ENCODE measurements at places on chromosomes 4 and X.

- DNase-seq, result no peak
Measured at GRCh38 chrX:67892401-67892800, 348.6 kb downstream of the AR start.

DNA sequence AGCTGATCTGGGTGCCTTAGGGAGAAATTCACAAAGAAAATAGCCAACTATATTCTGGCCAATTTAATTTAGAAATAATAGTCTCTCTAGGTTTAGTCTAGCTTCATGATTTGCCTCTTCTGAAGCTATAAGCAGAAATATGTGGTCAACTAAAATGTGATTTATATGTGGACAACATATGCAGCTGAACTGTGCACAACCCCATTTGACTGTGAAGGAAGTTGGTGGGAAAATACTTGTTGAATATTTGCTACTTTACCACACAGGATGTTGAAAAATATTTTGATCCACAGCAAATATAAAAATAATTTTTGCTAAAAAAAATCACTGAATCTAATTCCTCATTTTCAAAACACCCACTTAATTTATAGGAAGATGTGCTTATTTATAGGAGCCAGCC lies 15.7 kb upstream of the RNF128 start:
- DNase-seq, result no peak

DNA sequence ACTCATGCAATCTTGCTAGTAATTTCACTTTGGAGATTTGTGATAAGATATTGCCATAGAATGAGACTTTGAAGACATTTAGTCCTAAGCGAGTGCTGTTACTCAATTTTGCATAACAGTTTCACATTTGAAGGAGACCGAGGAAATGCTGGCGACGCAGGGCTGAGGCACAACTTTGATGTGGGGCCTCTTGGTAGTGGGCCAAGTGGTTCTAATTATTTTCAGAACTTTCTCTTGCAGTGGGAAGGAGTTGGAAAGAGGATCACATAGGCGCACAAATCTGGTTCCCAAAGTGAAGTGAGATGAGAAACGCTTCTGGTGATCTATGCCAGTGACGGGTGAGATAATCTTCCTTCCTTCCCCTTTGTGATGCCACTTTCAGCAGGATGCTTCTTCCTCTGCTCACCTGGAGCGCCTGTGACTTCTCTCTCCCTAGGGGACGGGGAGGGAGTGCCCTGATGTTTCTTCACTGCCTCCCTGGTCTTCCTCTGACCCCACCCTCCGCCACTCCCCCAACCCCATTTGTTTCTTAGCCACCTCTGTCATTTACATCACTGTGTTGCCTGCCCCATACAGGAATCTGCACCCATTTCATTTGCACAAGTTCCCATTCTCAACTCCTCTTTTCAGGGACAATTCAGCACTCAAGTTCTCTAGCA lies 138.9 kb upstream of the MID1 start:
- no peak for DNase-seq

DNA sequence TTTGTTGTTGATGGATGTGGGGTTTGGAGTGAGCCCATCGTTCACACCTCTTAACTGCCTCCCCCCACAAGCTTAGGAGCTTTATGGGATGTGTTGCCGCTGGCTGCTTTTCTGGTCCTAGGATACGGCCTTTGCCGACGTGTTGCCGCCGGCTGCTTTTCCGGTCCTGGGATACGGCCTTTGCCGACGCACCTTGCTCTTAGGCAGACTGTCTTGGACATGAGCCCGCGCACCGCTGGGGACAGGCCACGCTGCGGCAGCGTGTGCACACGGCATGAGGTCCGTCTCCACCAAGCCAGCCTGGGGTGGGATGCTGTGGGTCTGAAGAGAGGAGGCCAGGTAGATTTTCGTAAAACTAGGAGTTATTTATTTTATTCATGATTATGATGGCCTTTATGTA lies 14.2 kb downstream of the RGS12 start:
- DNase-seq, result no peak

DNA sequence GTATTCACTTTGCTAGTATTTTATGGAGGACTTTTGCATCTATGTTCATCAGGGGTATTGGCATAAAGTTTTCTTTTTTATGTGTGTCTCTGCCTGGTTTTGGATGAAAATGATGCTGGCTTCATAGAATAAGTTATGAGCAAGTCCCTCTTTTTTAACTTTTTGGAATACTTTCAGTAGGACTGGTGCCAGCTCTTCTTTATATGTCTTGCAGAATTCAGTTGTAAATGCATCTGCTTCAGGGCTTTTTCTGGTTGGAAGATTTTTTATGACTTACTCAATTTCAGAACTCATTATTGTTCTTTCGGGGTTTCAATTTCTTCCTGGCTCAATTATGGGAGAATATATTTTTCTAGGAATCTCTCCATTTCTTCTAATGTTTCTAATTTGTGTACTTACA lies 9.1 kb upstream of the CSN2 start:
- no peak for DNase-seq

DNA sequence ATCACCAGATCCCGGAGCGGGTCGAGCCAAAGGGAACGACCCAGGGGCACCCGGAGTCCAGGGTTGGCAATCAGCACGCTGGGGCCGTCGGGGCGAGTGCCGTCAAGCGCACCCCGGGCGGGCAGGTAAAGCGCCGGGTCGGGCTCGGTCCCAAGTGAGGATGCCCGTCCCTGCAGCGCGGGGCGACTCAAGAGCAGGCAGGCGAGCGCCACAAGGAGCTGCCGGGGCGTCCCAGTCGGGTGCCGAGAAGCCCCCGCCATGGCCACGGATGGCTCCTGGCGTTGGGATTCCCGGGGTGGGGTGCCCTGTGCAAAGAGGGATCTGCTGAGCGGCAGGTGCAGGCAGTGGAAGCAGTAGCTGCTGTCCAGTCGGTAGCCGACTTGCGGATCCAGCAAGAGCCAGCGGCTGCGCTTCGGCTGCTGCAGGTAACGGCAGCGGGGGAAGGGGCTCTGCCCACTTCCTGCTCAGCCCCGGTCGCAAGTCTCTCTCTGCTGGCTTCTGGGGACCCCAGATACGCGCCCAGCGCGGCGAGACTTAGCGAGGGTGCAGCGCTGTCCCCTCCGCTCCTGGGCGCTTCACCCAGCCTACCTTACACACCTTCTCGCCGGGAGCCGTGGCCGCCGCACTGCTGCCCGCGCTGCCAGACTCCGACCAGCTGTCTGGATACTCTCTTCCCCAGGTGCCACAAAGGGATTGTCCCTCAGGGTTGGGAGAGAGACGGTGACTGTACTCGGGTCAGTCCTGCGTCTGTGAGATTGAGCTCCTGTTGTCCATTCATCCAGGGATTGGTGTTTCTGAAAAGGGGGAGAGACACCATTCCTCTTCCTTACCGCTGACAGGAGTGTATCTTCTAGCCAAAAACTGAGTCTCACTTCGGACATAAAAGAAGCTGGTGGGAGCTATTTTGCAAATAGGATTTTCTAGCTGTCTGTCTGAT lies at the start of gene FREM3:
Gene FREM3, minus strand, starts transcription at position 260 of the 937 bp plus-strand sequence. Its CDS starts 0 bp downstream, at position 260.
- peak; percentile 85 for DNase-seq

DNA sequence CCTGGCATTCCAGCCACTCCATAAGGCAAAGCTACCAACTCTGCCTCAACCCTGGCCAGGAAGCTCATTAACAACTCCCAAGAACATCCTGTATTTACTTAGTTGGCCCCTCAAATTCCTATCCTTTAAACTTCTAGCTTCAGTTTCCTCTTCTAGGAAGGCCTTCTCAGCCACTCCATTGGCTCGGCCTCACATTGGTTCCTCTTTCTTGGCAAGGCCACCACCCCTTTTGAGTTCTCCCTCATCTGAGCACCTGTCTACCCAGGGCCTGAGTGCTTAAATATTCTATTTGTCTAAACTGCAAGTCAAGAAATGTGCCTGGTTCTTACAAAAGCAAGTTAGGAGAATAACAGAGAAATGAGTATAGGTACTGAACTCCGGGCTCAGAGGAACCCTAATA lies 10.0 kb downstream of the SMC1A start:
- no peak for DNase-seq

GRCh38 chr4:152524427-152524826 lies 11.5 kb downstream of the FBXW7 start:
- no peak for DNase-seq

DNA sequence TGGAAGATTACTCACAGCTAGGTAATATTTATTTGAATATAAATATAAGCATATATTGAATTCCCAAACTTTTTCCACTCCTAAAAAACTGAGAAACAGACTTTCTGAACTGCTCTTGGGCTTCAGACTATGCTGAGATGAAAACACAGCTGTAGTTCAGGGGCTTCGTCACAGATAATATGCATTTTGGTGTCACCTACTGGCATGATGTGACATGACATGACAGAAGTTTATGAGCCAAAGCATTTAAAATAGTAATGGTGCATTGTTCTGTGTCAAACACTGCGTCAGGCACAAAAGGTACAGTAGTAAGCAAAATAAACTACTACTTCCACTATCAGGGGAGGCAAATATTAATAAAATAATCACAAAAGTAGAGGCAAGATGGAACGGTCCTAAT lies 171.3 kb downstream of the BTC start:
- DNase-seq, result peak; percentile 30

GRCh38 chr4:137032222-137032621 lies 500.1 kb downstream of the PCDH18 start:
- DNase-seq, result peak; percentile 12

- no peak for DNase-seq
Measured at GRCh38 chr4:183541752-183542040, 36.8 kb downstream of the ING2 start.

DNA sequence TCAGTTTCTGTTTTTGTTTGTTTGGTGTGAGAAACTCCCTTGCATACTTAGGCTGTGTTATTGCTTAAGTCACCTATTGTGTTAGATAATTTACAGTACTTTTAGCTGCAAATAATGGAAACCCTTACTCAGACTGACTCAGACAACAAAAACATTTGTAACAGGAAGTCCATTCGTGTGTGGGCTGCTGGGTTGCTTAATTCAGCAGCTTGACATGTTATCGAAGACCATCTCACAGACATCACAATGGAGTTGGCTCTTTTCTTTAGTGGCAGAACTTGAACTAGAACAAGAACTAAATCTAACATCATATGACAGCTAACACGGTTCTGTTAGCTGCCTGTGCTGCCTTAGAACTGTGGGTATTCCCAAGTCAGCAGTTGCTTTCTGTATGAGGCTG lies 9.9 kb upstream of the GABRE start:
- DNase-seq, result no peak

DNA sequence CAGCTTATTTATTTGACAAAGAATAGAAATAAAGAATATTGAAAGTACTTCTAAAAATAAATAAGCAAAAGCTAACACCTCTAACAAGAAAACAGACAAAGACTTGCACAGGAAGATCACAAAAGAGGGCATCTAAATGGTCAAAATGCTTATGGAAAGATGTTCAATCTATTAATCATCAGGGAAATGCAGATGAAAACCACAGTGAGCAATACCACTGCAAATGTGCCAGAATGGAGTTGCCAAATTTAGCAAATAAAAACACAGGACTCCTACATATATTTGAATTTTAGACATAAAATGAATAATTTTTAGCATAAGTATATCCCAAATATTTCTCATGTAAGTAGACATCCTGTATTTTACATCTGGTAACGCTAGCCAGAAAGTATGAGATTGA lies 56.1 kb upstream of the HPGD start:
- DNase-seq, result no peak

GRCh38 chr4:153962311-153963039 lies 173.6 kb upstream of the SFRP2 start:
- DNase-seq, result no peak

- no peak for DNase-seq
Measured at GRCh38 chrX:110987292-110987691, 108.7 kb upstream of the PAK3 start.

DNA sequence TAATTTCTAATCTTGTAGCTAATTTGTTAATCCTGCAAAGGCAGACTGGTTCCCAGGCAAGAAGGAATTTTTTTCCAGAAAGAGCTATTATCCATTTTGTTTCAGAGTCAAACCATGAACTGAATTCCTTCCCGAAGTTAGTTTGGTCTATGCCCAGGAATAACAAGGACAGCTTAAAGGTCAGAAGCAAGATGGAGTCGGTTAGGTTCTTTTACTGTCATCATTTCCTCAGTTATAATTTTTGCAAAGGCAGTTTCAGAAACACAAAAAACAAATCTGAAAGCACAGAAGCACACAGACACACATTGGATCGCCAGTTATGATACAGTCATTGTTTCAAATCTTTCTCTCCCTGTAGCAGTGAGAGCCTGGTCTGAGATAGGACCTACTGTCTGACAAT lies 37.9 kb downstream of the AGA start:
- no peak for DNase-seq

GRCh38 chrX:11597479-11597878 lies 68.2 kb downstream of the ARHGAP6 start:
- no peak for DNase-seq

DNA sequence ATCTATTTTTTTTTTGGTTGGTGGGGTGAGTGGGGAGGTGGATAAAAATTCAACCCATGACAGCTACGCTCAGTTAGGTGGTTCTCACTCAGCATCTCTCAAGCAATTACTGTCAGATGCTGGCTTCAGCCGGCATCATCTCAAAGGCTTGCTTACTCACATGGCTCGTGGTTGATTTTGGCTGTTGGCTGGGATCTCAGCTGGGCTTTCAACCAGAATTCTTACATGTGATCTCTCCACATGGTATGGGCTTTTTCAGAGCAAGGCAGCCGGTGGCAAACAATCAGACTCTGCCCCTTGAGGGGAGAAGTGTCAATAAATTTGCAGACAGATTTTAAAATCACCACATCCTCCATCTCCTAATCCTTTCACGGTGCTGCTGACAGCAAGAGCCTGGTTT lies 47.2 kb downstream of the SLC34A2 start:
- DNase-seq, result no peak

DNA sequence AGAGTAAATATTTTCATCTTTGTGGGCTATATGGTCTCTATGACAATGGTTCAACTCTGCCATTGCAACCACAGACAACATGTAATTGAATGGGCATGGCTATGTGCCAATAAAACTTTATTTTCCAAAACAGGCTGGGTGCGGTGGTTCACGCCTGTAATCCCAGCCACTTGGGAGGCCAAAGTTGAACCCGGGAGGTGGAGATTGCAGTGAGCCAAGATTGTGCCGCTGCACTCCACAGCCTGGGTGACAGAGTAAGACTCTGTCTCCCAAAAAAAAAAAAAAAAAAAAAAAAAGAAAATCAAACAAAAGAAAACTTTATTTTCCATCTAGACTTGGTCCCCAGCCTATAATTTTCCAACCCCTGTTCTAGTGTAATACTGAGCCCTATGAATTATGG lies 38.4 kb upstream of the LAS1L start:
- DNase-seq, result no peak

DNA sequence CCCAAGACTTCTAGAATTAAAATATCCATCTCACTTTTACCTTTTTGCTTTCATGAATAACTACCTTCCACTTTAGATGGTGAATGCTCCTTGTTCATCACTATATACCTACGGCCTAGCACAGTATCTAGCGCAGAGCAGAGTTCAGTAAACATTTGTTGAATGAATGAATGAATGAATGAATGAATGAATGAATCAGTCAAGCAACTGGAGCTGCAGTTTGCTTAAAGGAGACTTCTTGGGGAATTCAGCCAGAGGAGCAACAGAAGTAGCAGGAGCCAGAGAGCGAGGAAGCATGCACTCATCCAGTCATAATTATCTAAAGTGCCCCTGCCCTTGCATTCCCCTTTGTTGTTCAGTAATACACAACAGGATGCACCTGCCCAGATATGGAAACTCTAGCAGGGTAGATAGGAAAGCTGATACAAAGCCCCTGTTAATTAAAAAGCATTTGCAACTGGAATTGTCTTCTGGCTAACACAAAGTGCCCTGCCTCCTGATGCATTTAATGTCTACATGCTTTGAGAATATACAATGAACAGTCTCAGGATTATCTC lies 103.0 kb upstream of the MBNL3 start:
- DNase-seq, result no peak
